Pulmonary artery endothelial cell (primary cell): ENCODE measurements at places on chromosomes 5 and 9. TPM values are rescaled to one million over a fixed set of nuclear protein-coding genes. Genes with fewer than 3 reads are reported as not detected.

Gene ADAMTS6
- 73.1 and 117 TPM in 2 replicates for total RNA-seq

Gene SOHLH1
- not detected in 2 replicates for total RNA-seq

Gene GRAMD2B
- 2.0 and 3.4 TPM in 2 replicates for total RNA-seq

Gene CDH9
- total RNA-seq = not detected in 2 replicates

Gene ASS1
- 3.0 and 6.9 TPM in 2 replicates for total RNA-seq

Gene SLC1A1
- total RNA-seq = 17.4 and 24.0 TPM in 2 replicates

Gene FAM169A
- total RNA-seq = 0.13 and 0.71 TPM in 2 replicates

Gene HSPA4
- total RNA-seq = 120 and 163 TPM in 2 replicates

Gene HTR4
- total RNA-seq = not detected in 2 replicates

Gene RAD50
- total RNA-seq = 13.1 and 22.9 TPM in 2 replicates

Gene PLAC8L1
- not detected in 2 replicates for total RNA-seq

Gene ANKRD31
- total RNA-seq = not detected in 2 replicates

Gene SMIM33
- total RNA-seq = under 0.01 TPM in 1 of 2 replicates, not detected in the other

Gene NFIB
- total RNA-seq = 82.7 and 85.5 TPM in 2 replicates
